H9 (cell line): ENCODE measurements at places on chromosomes 4 and X. TPM values are rescaled to one million over a fixed set of nuclear protein-coding genes. Genes with fewer than 3 reads are reported as not detected.

RTL3 gene
- not detected in 2 replicates for total RNA-seq

FTHL17 gene
- total RNA-seq, result not detected in 2 replicates

GLRA2 gene
- not detected in 2 replicates for total RNA-seq

SFRP2 gene
- 156 and 161 TPM in 2 replicates for total RNA-seq

MOSPD2 gene
- 6.4 and 6.6 TPM in 2 replicates for total RNA-seq

DNA sequence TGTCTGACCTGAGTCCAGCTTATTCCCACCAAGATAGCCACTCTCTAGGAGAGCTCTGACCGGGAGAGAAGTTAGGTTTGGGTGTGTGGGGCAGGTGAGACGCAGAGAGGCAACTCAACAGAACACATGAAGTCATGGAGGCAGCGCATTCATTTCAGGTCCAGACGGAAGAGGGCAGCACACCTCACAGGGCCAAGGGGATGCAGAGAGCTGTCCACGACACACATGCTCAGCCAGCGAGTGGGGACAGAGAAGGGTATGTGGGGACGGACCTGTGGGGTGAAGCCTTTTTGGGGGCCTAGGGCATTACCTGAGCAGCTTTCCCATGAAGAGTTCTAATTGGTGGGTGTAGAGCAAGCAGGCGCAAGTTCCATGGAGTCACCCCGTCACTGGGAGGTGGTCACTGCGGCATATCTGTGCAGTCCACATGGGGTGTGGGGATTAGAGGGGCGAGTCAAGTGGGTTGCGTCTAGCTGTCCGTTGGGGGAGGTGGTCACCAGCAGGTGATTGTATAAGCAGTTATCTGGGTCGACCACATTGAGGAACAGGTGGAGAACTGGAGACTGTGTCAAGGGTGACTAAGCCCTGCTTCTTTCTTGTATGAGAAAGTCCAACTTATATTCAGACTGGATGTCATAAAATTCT is 24.3 kb upstream of the UXT start:
- DNase-seq, result no peak
- no peak overlapping the region for H3K4me3 ChIP-seq
- no peak overlapping the region for H3K27ac ChIP-seq
- no peaks in the 10 kb centered on the region for H3K36me3 ChIP-seq
- no peaks in the 10 kb centered on the region for H3K27me3 ChIP-seq

- H3K27me3 ChIP-seq, result peaks cover 8% of the 10 kb centered on the region; the same call in 1 of the 2 replicates
- DNase-seq, result peak; percentile 67
- peak within 1 kb of the TSS; percentile 96 for H3K4me3 ChIP-seq
- no peaks in the 10 kb centered on the region; the same call in 1 of the 2 replicates for H3K4me1 ChIP-seq
Observed at GRCh38 chr4:113761620-113762185, at the start of gene CAMK2D. TSS of gene CAMK2D (minus strand) at chr4:113761738. CDS start at chr4:113761068, 670 bp downstream.

DNA sequence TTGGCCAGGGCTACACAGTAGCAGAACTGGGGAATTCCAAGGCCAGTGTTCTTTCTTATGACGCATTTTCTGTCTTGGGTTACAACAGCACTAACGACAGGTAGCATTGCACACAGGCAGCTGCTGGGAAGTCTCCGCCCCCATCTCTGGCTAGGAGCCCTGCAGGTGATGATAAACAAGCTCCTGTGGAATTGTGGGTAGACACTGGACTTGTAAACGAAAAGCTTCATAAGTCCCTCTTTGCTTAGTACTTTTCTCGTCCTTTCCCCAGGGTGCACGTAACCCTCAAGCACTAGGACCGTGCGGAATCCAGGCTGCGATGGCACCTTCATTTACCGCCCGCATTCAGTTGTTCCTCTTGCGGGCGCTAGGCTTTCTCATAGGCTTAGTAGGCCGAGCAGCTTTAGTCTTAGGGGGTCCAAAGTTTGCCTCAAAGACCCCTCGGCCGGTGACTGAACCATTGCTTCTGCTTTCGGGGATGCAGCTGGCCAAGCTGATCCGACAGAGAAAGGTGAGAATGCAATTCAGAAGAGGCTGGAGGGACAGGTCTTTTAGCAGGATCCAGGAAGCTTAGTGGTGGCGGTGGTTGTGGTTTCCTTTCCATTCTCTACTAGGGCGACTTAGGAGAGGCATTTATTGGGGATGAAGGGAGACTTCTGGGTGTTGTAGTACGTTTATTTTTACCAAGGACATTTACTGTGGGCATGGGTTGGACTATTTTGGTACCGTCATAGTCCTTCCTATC is at the start of gene FAAH2:
TSS of gene FAAH2 (plus strand) at position 200 of the 745 bp plus-strand sequence. CDS start at position 320, 120 bp downstream.
- no peaks in the 10 kb centered on the region for H3K36me3 ChIP-seq
- H3K27me3 ChIP-seq, result no peaks in the 10 kb centered on the region
- peak; percentile 66 for DNase-seq
- H3K4me3 ChIP-seq, result peak within 1 kb of the TSS; percentile 84
- no peak within 1 kb of the TSS for H3K27ac ChIP-seq
